Activated naive CD8-positive, alpha-beta T cell treated with anti-CD3 and anti-CD28 coated beads, Interleukin-2, amount 50 U/mL, for 16 hours (primary cell): ENCODE measurements at places on chromosomes 1 and 21.
A peak's percentile ranks its signal among the peaks of the same experiment; 100 is the strongest.

DNA sequence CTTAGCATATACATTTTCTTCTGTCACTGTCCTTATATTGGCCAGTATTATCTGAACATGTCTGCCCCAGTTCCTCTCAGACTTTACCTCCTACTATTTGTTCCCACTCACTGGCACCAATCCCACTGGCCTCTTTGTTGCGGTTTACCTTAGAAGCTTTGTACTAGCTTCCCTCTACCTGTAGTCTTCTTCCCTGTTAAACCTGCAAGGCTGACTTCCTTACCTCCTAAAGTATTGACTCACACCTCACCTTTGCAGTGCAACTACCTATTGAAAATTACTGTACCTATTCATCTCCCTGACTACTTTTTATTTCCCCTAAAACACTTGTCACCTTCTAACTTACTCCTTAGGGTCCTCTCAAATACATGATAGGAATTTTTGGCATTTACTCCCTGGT, 111.1 kb downstream of the CLEC20A start:
- no peak for DNase-seq

GRCh38 chr1:241637046-241637590, 3.1 kb downstream of the CHML start:
- DNase-seq, result no peak

DNA sequence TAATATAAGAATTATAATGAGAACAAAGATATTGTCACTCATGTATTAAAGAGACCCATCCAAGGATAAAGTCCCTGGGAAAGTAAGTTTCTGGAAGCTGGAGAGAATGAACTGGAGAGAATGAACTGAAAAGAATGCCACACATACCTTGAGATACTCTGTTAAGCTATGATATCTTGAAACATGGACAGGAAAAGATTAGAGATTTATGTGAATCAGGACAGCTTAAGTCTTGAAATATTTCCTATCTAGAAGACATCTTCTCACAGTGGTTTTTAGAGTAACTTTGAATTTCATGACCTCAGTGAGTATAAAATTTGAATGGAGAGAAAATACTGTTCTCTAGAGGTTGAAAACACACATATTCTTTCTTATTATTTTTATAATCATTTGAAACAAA, 201.3 kb upstream of the HMCN1 start:
- no peak for DNase-seq

DNA sequence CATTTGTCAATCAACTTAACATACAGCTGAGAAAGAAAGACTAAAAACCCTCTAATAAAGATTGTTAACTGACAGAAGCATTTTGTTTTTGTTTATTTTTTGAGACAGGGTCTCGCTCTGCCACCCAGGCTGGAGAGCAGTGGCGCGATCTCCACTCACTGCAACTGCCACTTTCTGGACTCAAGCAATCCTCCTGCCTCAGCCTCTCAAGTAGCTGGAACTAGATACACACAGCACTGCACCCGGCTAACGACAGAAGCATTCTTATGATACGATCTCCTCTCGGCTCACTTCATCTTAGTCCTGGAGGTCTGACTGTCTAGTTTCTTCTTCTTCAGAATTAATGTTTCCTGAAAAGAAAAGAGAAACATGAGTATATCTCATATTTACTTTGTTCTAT, 23.5 kb downstream of the RSPH1 start:
- DNase-seq, result no peak

- DNase-seq, result no peak
These were observed 59.9 kb downstream of the APP start for GRCh38 chr21:26110715-26111114.

DNA sequence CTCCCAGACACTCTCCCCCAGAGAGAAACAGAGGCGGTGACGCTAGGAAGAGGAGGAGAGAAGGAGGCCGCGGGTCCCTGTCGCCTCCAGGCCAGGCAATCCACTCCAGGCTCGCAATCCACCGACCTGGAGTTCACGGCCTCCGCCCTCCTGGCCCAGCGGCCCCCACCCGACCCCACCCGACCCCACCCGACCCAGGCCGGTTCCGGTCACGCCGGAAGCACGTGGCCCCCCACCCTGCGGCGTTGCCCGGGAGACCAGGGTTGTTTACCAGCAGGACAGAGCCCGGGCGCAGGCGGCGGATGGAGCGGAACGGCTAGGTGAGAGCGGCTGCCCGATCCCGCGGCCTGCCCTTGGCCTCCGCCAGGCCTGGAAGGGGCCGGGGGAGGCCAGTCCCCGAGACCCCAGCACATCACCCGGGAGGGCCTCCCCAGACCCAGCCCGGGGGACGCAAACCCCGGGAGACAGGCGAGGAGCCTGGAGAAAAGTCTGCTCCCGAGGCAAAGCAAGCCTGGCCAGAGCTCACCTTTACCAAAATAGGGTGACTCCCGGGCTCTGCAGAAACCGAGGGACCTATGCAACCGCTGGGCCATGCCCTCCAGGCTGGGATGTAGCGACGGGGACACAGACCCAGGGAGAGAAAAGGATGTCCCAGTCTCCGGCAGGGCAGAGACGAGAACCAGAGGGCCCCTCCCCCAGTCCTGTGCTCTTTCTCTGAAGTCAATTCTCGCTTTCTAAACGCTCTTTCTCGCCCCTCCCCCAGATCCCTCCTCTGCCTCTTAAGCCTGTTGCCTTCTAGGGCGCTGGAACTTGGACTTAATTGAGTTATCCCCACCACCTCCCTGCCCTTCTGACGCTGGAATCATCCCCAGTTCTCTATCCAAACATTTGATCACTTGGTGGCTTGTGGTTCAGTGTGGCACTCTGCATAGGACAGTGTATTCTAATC, at the start of the genes PLA2G2C and UBXN10:
TSS of gene PLA2G2C (minus strand) at position 685 of the 949 bp plus-strand sequence. CDS start 9,155 bp downstream, outside the sequence.
TSS of gene UBXN10 (plus strand) at position 263 of the 949 bp plus-strand sequence. CDS start 4,466 bp downstream, outside the sequence.
- peak; percentile 48 for DNase-seq
